NCI-H2171 (cell line): ENCODE measurements at places on chromosomes 7 and 10.

DNA sequence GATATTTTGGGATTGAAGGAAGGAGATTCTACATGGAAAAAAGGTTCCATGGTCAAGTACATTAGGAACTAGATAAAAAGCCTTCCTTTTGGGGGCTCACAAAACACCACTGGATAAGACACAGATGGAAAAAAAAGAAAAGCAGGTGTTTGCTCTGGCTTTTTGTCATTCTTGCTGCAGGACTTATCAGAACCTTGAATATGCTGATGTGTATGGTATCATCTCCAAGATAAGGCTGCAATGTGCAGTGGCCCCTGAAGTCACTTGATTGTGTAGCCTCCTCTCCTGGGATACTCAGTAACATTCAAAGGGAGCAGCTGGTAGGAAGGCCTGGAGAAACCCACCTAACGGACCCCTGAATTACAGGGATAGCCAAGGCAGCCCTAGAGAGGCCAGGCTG is 54.1 kb upstream of the CARD11 start:
- DNase-seq, result no peak

GRCh38 chr10:130136226-130137089 is at the start of gene GLRX3:
GLRX3 (plus strand) TSS chr10:130136391; CDS start chr10:130136421, 30 bp downstream.
- DNase-seq, result peak; percentile 70

GRCh38 chr7:85471740-85472139 is 284.9 kb upstream of the SEMA3D start:
- no peak for DNase-seq

- peak; percentile 18 for DNase-seq
Observed at GRCh38 chr7:98573816-98574215, 43.3 kb upstream of the NPTX2 start.

DNA sequence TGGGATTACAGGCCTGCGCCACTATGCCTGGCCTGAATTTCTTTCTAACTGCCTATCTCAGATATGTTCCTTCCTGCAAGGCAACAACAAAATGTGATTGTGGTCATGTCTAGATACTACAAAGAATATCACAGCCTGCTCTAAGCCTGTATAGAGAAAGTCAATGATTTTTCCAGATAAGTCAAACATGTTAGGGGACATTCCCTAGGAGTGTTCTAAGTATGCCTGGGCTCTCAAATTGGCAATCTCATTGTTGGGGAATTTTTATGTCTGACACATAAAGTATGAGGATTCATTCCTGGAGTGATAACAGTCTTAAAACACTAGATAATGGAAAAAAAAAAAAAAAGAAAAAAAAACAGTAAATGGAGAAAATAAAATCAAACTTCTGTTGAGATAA is 406.1 kb downstream of the GATA3 start:
- DNase-seq, result no peak

- no peak for DNase-seq
Observed at GRCh38 chr7:155322530-155322929, 24.9 kb downstream of the INSIG1 start.

- no peak for DNase-seq
Observed at GRCh38 chr10:65423043-65423442, 1502.8 kb upstream of the LRRTM3 start.

- no peak for DNase-seq
Observed at GRCh38 chr10:71093531-71093930, 118.8 kb upstream of the UNC5B start.

- no peak for DNase-seq
Observed at GRCh38 chr10:100076750-100077149, 4.9 kb downstream of the CPN1 start.

GRCh38 chr7:123876557-123877256 is 31.7 kb downstream of the HYAL4 start:
- no peak for DNase-seq

GRCh38 chr10:3365630-3366029 is 193.0 kb upstream of the PITRM1 start:
- DNase-seq, result no peak

- DNase-seq, result no peak
Observed at GRCh38 chr7:143507094-143507518, 29.4 kb downstream of the TAS2R41 start.

GRCh38 chr7:5613607-5614006 is 167.9 kb downstream of the RNF216 start:
- DNase-seq, result no peak

DNA sequence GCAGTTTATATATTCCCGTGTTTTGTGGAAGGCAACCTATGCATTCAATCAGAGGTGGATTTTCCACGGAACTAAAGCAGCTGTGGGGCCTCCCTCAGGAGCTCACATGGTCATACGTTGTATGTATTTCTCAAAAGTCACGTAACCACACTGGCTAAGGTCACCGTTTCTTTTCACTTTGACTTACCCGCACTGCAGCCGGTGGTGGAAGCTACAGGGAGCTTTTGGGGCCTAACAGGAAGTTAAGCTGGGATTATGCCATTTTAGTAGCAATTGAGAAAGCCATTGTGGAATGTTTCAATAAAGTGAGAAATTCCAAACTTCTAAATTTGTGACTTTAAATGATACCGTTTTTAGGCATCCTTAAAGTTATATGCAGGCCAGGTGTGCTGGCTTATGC is 111.2 kb upstream of the KLF6 start:
- DNase-seq, result no peak

- no peak for DNase-seq
Observed at GRCh38 chr7:105364684-105365083, 24.0 kb downstream of the SRPK2 start.

- DNase-seq, result no peak
Observed at GRCh38 chr7:33730958-33731357, 174.4 kb upstream of the BMPER start.

DNA sequence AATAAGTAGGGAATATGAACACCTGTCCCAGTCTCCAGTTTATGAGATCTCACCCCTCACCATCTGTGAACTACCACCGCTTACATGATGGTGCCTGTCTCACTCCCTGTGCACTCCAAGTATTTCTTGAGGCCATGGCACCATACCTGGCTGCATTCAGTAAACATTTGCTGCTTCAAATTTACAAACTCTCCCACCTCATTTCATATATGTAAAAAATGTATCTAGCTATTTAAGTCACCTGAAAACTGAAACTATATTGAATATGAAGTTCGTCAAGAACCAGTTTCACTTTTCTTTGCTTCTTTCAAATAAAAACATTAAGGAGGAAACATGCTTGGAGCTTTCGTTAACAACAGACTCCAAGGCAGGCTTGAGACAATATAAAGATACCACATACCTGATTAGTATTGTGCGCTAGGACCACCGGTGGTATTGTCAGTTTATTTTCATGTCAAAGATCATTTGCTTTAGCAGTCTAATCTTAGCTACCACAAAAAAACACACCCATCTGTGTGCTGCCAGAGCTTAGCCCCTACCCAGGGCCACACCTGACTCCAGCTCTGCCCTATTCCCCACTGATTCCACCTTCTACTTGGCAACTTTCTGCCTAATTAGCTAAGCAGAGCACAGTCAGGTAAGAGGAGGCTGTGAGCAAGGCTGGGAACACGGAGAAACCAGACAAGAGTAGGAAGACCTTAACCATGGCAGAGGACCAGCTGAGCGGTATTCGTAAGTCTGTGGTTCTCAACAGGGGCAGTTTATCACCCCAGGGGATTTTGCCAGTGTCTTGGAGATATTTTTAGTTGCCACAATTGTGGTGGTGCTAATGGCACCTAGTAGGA is 92.0 kb downstream of the ZFAND4 start:
- peak; percentile 44 for DNase-seq

DNA sequence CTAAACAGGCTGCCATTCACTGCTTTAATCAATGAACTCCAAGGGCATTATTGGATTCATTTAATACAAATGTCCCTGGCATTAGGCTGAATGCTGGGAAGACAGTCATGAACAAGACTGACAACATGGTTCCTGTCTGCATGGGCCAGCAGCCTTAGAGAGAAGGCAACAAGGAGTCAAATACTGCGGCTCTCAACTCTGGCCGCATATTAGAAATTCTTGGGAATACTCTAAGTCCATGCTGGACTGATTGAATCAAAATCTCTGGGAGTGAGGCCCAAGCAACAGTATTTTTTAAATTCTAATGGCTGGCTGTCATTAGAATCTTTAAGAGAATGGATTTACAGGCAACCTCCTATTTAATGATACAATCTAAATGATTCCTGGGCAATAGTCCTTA is 34.1 kb downstream of the FGFBP3 start:
- DNase-seq, result no peak
